GM12891 (cell line): ENCODE measurements at places on chromosomes 6 and 20.
A peak's percentile ranks its signal among the peaks of the same experiment; 100 is the strongest.

- no peak for DNase-seq
These were observed 8.8 kb downstream of the CD109 start for GRCh38 chr6:73704798-73705197.

DNA sequence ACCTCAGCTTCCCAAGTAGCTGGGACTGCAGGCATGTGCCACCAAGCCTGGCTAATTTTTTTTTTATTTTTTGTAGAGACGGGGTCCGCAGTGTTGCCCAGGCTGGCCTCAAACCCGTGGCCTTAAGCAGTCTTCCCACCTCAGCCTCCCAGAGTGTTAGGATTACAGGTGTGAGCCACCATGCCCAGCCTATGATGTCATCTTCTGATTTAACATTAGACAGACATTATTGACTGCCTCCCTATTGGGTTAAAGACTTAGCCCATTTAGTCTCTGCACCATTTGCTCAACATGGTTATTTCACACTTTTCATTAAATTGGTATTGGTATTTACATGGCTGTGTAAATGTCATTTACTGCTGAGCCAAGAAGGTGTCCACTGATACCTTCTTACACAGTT lies 46.1 kb downstream of the DEK start:
- DNase-seq = no peak

DNA sequence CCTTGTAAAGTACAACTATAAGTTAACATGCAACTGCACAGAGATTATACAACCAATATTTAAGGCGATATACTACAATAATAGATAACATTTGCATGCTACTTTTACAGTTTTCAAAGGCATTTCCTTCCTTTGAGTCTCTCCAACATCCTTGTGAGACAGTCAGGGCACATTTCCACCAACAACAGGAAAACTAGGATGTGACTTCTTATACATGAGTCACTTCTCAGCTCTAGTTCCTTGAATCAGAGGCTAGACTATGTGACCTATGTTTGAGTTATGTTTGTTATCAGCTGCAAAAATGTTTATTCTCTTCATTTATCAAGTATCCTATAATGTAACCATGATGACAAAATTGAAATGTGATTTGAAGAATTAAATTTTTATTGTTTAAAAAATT lies 51.7 kb upstream of the TFAP2D start:
- DNase-seq = no peak

GRCh38 chr20:5181492-5181891 lies 54.7 kb downstream of the CDS2 start:
- no peak for DNase-seq

DNA sequence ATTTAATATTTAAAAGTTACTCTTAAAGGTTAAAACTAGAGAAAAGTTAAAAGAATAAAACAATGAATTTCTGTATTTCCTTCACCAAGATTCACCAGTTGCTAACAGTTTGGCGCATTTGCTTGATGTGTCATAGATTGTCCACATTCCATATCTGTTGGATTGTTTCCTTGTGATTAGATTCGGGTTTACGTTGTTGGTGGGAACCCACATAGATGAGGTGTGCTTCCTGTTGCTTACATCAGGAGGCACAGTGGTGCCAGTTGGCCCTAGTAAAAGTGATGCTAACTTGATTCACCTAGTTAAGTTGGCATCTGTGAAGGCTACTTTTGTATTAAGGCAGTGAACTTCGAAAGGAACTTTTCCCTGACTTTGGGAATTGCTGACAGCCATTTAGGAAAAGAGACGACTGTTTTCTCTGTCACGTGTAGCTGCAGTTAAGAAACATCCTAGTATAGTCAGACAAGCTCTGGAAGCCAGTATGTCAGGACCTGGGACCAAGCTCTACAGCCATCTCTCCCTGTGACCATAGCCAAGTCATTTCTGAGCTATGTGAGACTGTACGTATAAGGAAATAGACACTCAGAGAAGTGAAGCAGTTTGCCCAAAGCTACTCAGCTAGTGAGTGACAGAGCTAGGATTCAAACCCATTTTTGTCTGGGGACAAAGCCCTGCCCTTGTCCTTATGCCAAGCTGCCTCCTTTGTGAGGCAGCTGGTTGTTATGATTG lies 49.0 kb downstream of the PPARD start:
- no peak for DNase-seq

DNA sequence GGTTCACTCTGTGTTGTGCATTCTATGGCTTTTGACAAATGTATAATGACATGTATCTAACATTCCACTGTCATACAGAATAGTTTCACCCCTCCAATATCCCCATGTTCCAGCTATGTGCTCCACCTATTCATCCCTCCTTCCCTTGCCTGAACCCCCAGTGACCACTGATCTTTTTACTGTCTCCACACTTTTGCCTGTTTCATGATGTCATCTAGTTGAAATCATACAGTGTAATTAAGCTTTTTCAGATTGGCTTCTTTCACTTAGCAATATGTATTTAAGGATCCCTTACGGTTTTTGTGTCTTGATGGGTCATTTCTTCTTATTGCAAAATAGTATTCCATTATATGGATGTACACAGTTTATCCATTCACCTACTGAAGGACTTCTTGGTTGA lies 39.8 kb downstream of the TGM6 start:
- DNase-seq = no peak

- DNase-seq = no peak
These were observed 756 bp downstream of the MOXD1 start for GRCh38 chr6:132400555-132400882.

GRCh38 chr6:50842446-50842845 lies 23.8 kb downstream of the TFAP2B start:
- no peak for DNase-seq

GRCh38 chr6:116404696-116405095 lies 33.9 kb downstream of the DSE start:
- DNase-seq = no peak

DNA sequence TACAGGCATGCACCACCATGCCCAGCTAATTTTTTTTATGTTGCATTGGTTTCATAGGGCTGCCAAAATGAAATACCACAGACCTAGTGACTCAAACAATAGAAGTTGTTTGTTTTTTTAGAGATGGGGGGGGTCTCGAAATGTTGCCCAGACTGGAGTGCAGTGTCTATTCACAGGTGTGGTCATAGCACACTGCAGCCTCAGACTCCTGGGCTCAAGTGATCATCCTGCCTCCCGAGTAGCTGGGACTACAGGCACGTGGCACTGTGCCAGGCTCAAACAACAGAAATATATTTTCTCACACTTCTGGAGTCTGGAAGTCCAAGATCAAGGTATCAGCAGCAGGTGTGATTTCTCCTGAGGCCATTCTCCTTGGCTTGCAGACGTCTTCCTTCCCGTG lies 6.6 kb upstream of the SLC16A10 start:
- DNase-seq = no peak

- DNase-seq = no peak
These were observed 21.8 kb downstream of the HDDC2 start for GRCh38 chr6:125279961-125280360.

- DNase-seq = no peak
These were observed 15.5 kb downstream of the TXNDC5 start for GRCh38 chr6:7895125-7895423.

GRCh38 chr20:23123886-23124285 lies 37.8 kb upstream of the CD93 start:
- no peak for DNase-seq

- no peak for DNase-seq
These were observed 651 bp upstream of the CCND3 start for GRCh38 chr6:41942067-41942851.

DNA sequence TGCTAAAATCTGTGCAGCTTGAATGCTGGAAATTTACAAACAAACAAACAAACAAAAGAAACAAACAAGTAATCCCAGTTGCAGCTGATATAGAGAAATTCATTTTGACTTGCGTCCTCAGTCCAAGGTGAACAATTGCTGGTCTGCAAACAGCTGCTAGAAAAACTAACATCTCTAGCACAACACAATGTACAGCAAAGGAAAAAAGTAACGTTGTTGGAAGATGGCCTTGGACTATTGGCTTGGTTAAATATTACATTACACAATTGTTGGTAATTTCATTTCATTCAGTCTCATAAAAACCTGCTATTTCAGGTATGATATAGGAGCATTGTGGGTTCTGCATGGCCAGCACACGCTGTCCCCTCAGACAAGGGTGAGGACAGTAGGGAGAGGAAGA lies 50.0 kb downstream of the STMND1 start:
- no peak for DNase-seq

DNA sequence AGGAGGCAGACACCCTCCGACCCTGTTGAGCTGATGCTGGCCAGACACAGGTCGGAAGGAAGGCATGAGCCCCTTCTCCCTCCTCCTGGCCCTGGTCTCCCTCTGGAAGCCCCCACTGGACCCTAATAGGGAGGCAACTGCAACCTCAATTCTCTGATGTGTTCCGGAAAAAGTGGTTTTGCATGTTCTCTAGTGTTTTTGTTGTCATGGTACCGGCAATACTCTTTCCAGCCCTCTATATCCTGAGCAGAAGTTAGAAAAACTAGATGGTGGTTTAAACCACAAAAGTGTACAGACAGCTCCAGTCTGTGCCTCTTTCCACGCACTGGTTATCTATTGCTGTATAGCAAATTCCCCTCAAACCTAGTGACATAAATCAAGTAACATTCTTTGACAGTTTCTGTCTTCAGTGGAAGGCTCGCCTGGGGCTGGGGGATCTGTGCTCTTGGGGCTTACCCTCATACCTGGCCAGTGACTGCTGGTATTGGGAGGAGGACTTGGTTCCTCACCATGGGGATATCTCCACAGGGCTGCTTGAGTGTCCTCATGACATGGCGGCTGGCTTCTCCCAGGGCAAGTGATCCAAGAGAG lies 37.0 kb downstream of the SYTL3 start:
- peak; percentile 25 for DNase-seq

GRCh38 chr6:36746251-36746650 lies 48.6 kb downstream of the RAB44 start:
- no peak for DNase-seq

DNA sequence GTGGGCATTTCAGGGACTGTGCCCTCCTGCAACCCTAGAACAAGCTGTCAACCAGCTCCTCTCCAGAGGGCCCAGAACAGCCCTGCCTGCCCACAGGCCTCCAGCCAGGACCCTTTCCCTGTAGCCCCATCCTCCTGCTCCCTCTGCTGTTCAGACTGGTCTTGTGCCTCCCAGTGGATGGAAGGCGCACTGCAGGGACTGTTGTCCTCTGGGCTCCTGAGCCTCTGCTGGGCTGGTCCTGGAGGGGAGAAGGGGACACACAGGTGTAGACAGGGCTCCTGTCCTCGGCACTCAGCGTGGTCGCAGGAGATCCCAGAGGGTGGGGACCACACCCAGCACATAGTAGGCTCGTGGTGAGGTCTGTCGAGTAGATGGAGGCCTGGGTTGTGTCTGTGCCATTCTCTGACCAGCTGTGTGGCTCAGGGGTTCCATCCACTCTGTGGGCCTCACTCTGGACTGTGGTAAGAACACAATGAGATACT lies 11.5 kb downstream of the ITPR3 start:
- peak; percentile 61 for DNase-seq

DNA sequence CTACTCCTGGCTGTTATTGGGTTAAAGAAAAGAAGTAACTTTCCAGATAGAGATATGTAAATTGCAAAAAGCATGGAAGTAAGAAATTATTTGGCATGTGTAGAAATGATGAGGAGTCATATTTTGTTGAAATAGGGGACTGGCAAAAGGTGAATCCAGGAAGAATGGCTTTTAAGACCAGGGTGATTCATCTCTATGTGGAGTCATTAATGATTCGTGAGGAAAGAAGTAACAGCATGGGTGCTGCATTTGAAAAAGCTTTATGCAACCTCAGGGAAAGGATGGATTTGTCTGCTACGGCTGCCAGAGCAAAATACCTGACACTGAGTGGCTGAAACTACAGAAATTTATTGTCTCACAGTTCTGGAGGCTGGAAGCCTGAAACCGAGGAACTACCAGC lies 14.8 kb upstream of the SYNE1 start:
- no peak for DNase-seq

- peak; percentile 94 for DNase-seq
These were observed at the start of gene PAQR8 for GRCh38 chr6:52361945-52362442. TSS of gene PAQR8 (plus strand) at chr6:52362151. CDS start at chr6:52403214, 41,063 bp downstream.

DNA sequence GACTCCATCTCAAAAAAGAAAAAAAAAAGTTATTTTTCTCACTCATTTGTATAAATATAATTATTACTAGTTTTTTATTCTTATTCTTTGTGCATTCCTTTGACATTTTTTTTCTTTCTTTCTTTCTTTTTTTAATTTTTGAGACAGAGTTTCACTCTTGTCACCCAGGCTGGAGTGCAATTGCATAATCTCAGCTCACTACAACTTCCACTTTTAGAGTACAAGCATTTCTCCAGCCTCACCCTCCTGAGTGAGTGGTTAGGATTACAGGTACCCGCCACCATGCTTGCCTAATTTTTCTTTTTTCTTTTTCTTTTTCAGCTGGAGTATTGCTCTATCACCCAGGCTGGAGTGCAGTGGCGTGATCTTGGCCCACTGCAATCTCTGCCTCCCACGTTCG lies 51.4 kb upstream of the JARID2 start:
- DNase-seq = no peak

GRCh38 chr6:49692534-49692933 lies 20.8 kb downstream of the CRISP2 start:
- no peak for DNase-seq

DNA sequence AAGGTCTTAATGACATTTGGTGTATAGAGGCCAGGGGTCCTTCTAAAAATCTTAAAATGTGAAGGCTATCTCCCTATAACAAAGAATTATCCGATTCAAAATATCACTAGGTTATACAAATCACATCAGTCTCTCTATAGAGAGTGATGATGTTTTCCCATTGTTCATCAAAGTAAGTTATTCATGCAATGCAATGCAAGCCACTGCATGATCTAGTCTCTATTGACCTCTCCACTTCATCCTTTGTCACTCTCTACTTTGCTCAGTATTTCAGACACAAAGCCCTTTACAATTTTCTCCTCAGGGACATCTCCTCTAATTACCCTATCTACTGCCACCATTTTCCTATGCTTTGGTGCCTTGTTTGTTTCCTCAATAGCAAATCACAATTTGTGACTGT lies 628.0 kb downstream of the HTR1B start:
- DNase-seq = no peak

DNA sequence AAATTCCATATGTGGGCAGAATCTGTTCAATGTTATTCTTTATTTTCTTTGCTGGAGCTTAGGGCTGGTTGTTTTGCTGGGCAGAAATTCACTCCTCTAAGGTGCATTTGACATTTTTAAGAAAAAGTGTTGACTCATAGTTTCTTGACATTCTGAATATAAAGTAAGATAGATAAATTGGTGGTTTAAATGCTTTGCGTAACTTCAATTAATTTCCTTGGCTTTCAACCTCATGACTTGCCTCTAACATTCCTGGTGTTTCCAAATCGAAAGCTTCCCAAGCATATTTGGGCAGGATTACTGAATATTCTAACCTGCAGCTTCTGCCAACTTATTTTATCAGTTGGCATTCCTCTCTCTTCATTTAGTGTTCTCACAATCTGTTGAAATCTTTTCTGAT lies 718.7 kb upstream of the ADGRB3 start:
- DNase-seq = no peak
